SK-MEL-5 (cell line): ENCODE measurements at places on chromosomes 7 and 10.

GRCh38 chr10:115649217-115649616 is 556.1 kb downstream of the ATRNL1 start:
- DNase-seq, result no peak

GRCh38 chr10:78894841-78895195 is 173.9 kb upstream of the ZMIZ1 start:
- no peak for DNase-seq

- no peak for DNase-seq
Observed at GRCh38 chr10:19620811-19621210, 195.4 kb upstream of the PLXDC2 start.

- DNase-seq, result peak; percentile 56
Observed at GRCh38 chr7:98165827-98166667, 45.2 kb upstream of the BHLHA15 start.

- DNase-seq, result no peak
Observed at GRCh38 chr7:101936223-101936610, 118.8 kb downstream of the CUX1 start.

DNA sequence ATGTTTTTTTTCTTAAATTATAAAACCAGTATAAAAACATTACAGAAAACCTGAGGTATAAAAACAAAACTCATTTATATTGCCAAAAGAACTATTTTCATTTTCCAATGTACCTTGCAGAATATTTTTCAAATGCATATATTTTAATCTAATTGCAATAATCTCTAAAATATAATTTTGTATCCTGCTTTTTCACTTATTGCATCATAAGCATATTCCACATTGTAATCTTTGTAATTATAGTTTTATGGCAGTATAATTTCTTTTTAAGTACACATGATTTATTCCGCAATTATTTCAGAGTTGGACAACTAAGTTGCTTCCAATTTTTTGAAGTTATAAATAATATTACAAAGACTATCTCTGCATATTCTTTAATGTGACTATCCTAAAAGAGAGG is 43.7 kb downstream of the SGCE start:
- DNase-seq, result no peak

- no peak for DNase-seq
Observed at GRCh38 chr10:77648472-77648871, 10.9 kb upstream of the KCNMA1 start.

GRCh38 chr7:25859412-25860274 is 292.4 kb upstream of the NFE2L3 start:
- DNase-seq, result no peak

DNA sequence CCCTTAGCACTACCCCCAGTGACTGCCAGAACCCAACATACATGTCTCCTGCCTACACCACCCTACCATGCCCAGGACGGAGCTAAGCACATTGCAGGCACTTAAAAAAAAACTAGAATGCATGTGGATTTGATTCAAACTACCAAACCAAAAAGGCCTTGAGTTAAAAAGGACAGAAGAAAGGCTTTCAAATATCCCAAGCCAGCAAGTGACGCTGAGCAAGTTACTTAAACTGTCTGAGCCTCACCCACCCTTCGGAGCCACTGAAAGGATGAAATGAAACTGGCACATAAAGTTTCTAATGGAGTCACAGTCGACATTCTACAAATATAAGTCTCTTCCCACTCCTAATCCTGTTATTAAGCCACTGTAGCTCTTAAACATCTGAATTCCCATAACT is 1.8 kb downstream of the CPXM2 start:
- no peak for DNase-seq

DNA sequence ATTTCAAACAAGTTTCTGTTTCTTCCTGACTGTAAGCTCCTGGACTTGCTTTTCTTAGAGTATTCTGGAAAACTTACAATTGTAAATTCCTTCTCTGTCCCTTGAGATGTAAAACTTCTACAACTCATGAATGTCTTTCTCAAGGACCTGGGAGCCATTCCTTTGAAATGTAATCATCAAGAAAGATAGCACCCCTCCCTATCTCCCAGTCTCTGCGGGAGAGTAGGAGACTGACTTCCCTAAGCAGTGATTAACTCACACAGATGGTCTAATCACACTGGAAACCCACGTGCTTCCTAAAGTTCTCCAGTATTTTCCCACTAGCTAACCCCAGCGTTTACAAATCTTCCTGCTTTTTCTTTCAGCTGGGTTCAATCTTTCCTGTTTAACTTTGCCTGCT is 549.4 kb downstream of the SORCS1 start:
- DNase-seq, result no peak

DNA sequence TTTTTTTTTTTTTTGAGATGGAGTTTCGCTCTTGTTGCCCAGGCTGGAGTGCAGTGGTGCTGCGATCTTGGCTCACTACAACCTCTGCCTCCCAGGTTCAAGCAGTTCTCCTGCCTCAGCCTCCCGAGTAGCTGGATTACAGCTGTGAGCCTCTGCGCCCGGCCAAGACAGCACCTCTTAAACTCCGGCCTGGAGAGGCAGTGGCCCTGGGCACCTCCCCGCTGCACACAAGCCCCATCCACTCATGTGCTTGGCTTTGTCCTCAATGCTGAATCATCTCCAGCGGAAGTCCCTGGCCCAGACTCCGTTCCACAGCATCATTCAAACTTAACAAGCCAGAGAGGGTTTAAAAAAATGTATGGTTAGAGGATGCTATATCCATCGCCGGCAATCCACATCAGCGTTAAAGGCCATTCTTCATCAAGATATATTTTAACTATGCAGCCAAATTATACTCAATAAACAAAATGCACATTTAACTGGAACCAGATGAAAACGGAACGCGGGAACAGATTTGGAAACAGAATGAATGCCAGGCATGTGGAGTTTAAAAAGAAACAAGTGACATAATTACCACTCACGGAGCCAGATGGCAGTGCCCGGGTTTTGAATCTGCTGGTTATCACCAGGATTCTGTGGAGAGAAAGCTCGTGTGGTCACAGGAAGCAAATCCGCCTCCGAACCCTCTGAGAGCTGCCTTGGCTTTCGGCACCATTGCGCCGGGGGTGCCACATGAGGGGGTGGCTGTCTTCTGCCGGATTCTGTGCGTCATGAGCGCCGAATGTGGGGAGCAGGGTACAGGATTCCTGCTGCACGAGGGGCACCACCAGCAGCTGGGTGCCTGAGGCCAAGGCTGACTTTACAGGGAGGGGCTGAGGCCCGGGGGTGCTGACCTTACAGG is 45.6 kb upstream of the CFAP46 start:
- no peak for DNase-seq

DNA sequence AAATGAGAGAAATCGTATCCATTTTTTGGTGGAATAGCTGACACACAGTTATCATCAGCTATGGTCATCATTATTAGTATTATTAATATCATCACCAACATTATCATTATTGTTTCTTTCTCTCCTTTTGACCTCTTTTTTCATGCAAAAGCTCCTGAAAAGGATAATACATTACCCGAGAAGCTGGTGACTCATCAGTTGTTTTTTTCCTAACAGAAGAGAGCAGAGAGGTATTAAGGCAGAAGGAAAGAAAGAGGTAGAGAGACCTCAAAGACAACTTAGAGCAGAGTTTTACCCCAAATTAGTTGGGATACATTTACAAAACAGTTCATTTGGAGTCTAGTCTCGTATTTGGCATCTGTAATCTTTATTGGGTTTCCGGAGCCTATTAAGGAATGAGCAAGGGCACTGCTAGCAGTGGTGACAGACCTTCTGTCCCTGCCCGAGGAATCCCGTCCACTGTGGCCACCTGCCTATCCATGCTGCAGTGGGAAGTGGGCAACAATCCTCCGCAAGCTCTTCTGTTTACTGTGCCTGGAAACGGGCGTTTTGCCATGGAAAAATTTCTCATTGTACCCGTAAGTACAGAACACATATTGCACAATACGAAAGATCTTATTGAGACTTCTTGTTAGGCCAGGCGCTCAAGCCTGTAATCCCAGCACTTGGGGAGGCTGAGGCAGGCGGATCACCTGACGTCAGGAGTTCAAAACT is 170.0 kb upstream of the MKLN1 start:
- DNase-seq, result no peak

DNA sequence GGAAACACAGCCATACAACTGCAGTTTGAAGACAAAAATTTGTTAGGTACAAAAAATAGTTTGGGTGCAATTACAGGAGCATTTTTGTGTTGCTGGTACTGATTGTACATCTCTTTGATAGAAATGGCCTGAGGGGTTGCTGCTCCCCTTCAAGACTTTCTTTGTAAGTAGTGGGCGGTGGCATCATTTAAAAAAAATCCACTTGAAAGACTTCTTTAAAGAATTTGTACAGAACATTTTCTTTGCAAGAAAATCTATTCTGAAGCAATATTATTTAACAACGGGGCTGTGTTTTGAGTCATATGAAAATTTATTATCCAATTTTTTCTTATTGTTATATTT is 144.1 kb upstream of the CAV2 start:
- DNase-seq, result peak; percentile 86

DNA sequence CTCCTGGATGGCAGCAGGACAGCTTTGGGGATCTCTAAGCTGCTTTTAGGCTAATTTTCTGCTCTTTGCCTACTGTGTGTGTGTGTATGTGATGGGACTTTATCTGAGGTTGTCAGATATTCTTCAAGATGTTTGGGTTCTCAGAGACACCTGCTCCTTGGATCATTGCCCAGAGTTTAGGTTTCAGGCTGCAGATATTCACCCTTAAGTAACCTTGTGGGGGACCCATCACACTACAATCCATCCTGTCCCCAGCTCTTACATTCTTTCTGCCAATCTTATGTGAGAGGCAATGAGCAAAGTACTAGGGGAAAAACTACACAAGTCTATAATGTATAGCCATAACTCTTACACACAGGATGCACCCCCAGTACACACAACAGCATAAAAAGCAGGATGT is 263.0 kb upstream of the ZWINT start:
- no peak for DNase-seq

- DNase-seq, result no peak
Observed at GRCh38 chr10:11183015-11183414, 165.3 kb downstream of the CELF2 start.

DNA sequence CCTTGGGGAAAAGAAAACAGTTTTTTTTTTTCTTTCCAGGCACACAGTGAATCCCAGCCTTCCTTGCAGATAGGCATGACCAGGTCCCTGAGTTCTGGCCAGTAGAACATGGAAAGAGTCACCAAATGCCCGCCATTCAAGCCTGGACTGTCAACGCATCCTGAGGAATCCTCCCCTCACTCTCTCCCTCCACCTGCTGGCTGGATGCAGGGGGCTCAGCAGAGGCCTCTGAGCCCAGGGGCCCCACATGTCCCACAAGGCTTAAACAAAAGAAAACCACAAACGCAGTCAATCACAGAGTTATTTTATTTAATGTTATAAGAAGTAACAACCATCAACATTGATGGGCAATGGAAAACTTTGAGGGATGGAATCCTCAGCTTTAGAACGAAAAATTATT is 93.1 kb downstream of the JCAD start:
- no peak for DNase-seq

GRCh38 chr7:55365205-55365674 is at the start of gene LANCL2:
Gene LANCL2 (plus strand): TSS chr7:55365337. CDS start chr7:55366026, 689 bp downstream.
- peak; percentile 56 for DNase-seq

GRCh38 chr10:93131986-93132385 is 58.3 kb downstream of the CYP26A1 start:
- DNase-seq, result no peak

DNA sequence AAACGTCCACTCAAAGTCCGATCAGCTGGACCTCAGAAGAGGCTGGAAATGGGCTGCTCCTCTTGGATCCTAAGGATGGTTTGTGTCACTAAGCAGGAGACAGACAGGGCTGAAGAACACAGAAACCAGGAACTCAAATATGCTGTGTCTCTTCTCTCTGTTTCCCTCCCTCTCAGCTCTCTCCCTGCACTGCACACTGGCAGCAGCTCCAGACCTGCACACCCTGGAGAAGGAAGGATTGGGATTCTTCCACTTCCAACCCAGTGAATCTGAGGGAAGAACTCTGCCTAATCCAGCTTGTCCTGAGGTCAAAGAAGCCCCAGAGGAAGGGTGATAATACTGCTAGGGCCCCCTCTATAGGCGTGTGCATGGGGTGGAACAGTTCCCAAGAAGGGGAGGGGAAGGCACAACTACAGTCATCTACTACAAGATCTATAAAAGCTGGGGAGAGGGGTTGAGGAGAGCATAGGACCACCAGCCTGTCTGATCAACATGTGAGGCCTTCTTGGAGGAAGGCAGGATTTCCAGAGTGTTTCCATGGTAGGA is 22.7 kb upstream of the ZCCHC24 start:
- no peak for DNase-seq

GRCh38 chr10:20855398-20856038 is 41.6 kb downstream of the NEBL start:
- peak; percentile 24 for DNase-seq

DNA sequence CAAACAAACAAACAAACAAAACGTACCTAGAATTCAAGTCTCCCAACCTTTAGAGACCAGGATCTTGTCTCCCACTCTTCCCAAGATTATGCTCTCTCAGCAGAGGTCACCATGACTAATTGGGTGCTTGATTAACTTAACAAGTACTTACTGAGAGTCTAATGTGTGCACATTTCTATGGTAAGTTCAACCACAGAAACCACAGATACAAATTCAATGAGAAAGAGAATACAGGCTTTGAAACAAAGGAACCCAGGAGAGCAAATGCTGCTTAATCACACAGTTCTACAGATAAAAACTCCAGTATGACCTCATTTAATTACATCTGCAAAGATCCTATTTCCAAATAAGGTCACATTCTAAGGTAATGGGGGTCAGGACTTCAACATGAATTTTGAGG is 142.8 kb downstream of the DNAJC1 start:
- no peak for DNase-seq

GRCh38 chr7:44461387-44461786 is 29.1 kb downstream of the NUDCD3 start:
- peak; percentile 71 for DNase-seq

DNA sequence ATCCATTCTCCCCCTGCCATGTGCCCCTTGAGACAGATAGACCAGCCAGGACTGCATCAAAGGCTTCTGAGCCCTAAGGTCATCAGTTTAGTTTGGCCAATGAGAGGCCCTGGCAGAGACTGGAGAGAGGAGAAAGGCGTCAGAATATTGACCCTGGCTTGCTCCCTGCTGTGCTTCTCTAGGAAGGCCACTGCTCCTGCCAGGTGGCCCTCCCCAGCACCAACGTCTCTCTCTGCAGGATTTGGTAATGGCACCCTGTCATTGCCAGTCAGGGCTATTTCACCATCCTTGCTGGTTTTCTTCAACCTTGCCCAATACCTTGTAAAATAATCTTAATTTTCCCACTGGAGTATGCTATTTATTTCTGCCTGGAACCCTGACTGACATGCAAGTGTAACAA is 38.8 kb upstream of the ZRANB1 start:
- no peak for DNase-seq
